ENCODE measurements at places on chromosomes 3 and 15. TPM values are rescaled to one million over a fixed set of nuclear protein-coding genes. Genes with fewer than 3 reads are reported as not detected.
A peak's percentile ranks its signal among the peaks of the same experiment; 100 is the strongest.

DNA sequence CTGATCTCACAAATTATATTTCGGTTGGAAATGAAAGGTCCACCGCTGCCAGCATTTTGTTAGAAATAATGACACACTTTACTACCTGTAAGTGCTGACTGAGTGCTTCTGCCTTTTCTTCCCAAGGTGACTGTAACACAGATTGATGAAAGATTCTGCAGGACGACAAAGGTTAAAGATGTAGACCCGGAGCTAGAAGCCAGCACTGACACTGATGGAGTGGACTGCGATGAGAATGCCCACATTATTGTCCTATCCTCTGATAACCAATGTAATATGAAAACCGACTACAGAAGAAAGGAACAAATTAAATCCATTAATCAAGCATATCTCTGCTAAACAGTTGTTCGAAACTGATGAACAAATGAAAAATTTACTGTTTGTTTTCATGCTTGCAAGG is 666.5 kb downstream of the GBE1 start:
- DNase-seq, result no peak

DNA sequence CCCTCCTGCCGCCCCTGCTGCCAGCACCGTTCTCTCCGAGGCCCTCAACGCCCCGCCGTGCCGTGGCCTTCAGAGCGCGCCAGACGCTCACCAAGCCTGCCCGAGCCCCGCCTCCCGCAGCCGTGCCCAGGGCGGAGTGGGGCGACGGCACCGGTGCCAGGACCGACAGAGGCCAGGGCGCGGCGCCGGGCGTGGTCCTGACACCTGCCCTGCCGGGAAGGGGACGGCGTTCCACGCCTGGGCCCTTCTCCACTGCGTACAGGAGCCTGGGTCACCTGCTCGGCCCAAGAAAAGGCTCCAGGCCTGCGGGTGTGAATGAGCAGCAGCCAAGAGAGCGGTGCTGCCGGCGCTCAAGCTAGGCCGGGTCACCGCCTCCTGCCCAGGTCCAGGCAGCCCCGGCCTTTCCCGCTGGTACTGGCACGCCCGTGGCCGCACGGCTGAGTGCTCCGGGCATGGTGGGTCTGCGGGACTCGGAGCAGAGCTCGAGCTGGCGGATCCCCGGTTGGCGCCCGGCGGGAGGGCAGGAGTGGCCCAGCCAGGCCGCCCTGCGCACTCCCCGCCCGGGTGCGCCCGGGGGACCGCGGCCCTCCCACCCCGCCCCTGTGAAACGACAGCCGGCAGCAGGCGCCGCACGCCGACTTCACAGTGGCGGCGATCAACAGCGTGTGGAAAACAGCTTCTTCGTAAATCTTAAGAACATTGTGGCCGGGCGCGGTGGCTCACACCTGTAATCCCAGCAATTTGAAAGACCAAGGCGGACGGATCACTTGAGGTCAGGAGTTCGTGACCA is 4.2 kb downstream of the OCA2 start:
- no peak for DNase-seq

DNA sequence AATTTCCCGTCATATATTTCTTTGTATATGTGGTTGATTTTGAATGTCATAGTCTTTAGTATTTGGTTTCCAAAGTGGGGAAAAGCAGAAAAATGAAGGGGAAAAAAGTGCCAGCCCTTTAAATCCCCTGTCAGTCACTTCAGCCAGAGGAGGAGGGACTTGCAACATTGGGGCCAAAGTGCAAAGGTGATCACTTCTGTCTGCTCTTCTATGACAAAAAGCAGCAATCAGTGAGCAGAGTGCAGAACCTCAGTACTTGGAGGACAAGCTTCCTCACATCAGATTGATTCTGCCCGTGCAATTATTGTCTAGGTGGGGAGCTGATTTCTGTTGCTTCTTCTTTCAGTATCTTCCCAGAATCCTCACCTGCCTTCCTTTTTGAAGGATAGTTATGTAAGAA is 60.0 kb downstream of the STT3B start:
- no peak for DNase-seq

DNA sequence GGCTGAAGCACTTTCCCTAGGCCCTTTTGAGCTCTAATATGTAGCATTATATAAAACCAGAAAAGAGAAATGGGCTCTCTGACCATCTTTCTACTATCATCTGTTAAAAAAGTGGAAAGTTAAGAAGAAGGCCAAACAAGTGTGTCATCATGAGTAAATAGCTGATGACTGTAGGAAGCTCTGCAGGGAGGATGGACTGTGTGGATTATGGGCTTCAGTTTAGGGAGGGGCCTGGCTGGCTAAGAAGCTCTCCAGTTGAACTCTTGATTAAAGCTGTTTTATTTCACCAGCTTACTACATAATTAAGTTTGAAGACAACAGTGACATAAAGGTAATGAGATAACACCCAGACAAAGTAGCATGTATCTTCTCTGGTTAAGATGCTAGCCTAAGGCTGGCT is 30.6 kb downstream of the INTS14 start:
- DNase-seq, result no peak

GRCh38 chr3:89787485-89787884 is 680.1 kb downstream of the EPHA3 start:
- DNase-seq, result no peak

The GOLGA6L4 gene
- 0.57 TPM for total RNA-seq

GRCh38 chr3:14119651-14120050 is 5.0 kb downstream of the CHCHD4 start:
- no peak for DNase-seq

DNA sequence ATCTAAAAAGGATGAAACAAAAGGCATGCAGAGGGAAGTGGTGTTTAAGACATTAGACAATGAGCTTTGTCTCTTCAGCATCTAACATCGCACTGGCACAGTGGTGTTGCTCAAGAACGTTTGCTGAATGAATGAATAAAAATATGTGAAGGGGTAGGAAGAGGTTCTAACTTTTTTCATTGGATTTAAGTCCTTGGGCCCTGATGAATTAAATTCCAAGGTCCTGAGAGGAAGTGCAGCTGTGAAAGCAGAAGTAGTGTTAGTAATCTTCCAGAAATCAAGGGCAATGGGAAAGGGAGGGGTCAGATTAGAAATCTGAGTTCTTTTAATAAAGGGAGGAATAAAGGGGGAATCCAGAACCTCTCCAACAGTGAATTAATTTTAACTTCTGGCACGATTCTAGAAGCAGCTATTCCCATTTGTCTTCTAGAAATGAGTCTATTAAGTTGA is 29.6 kb downstream of the TLNRD1 start:
- no peak for DNase-seq

GRCh38 chr3:186094271-186094670 is 14.6 kb downstream of the ETV5 start:
- DNase-seq, result no peak

DNA sequence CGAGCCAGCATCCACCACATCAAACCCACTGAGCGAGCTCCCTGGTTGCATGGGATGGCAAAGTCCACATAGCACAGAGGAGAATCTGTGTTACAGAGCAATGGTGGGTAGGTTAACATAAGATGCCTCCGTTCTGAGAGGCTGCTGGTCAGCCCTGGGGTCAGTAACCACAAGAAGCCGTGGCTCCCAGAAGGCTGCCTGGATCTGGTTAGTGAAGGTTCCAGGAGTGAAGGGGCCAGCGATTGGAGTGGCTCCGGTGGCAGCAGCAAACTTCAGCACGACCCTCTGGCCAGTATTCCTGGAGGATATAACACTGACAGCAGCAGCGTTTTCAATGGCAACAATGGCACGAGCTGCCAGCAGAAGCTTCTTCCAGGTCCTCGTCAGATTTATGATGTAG is 18.4 kb upstream of the PIGZ start:
- DNase-seq, result no peak

The FBN1 gene
- total RNA-seq, result 41.0 TPM

DNA sequence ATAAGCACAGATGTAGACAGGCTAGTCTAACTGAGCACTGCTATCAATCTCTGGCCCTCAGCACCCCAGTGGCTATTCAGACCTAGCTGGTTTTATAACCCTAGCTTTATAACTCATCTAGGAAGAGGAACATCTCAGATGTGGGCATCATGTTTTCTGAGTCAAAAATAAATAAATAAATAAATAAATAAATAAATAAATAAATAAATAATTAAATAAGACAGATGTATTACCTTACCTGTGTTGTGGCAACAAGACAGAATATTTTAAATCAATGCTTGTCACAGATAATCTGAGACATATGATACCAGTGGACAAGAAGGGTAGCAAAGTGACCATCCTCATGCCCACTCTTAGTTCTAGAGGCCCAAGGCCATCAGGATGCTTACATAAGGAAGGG is 52.2 kb downstream of the EFHB start:
- DNase-seq, result no peak

GRCh38 chr3:140842984-140843649 is 98.5 kb upstream of the SLC25A36 start:
- no peak for DNase-seq

The LRRC49 gene
- total RNA-seq, result 70.9 TPM

DNA sequence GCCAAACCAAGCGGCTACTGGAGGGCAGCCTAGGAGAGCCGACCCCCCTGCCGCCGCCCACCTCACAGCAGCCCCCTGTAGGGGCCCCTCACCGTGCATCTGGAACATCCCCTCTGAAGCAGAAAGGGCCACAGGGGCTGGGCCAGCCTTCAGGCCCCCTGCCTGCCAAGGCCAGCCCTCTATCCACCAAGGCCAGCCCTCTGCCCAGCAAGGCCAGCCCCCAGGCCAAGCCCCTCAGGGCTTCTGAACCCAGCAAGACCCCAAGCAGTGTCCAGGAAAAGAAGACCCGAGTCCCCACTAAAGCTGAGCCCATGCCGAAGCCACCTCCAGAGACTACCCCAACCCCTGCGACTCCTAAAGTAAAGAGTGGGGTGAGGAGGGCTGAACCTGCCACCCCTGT is 23.5 kb upstream of the APEH start:
- DNase-seq, result no peak

DNA sequence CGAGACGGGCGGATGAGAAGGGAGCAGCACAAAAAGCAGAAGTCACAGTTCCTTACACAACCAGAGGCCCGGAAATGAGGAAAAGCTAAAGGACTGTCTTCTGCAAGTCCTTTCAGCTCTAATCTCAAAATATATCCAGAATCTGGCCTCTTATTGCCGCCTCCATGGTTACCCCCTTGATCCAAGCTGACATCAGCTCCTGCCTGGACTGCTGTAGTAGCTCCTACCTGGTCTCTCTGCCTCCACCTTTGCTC is 324.0 kb upstream of the ROPN1 start:
- no peak for DNase-seq

The RRP9 gene
- 7.7 TPM for total RNA-seq

DNA sequence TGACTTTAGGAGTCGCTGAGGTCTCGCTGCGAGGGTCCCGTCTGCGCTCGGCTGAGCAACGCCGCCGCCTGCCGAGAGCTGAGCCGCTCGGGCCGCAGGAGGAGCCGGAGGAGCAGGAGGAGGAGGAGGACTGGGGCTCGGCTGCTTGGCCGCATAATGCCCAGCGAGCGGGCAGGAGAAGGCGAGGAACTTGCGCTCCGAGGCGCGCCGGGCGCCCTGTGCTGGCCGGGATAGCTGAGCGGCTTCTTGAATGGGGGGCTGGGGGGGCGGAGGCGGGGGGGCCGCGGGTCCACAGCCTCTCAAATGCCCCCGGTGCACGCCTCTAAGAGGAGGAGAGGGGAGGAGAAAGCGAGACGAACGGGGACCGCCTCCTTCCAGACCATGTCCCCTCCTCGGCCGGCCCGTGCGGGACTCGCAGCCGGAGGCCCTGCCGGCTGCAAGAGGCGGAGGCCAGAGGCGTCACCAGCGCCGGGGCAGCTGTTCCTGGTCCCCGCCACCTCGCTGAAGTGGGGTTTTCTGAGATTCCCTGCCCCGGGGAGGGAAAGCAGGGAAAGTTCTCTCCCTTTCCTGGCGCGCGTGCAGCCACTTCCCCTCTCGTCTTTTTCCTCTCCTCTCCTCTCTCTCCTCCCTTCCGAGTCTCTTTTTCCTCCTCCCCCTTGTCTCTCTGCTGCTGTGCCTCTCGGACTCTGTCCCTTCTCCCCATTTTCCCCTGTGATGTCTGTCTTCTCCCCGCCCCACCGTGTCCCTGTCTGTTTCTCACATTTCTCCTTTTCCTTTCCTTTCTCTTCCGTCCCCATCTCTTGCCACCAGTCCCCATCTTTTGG is at the start of gene ADAMTS9:
Gene ADAMTS9, minus strand, starts transcription at position 220 of the 824 bp plus-strand sequence. CDS start 343 bp downstream, outside the sequence.
- DNase-seq, result peak; percentile 87

- no peak for DNase-seq
These were observed 369.0 kb downstream of the SV2B start for GRCh38 chr15:91468871-91469580.

The SERPINI2 gene
- total RNA-seq, result not detected

The C3orf49 gene
- not detected for total RNA-seq

The EXD1 gene
- not detected for total RNA-seq

- DNase-seq, result no peak
These were observed 78.5 kb downstream of the KLHL25 start for GRCh38 chr15:85716261-85716660.

- no peak for DNase-seq
These were observed 353.6 kb downstream of the CNTN4 start for GRCh38 chr3:2452249-2452648.

DNA sequence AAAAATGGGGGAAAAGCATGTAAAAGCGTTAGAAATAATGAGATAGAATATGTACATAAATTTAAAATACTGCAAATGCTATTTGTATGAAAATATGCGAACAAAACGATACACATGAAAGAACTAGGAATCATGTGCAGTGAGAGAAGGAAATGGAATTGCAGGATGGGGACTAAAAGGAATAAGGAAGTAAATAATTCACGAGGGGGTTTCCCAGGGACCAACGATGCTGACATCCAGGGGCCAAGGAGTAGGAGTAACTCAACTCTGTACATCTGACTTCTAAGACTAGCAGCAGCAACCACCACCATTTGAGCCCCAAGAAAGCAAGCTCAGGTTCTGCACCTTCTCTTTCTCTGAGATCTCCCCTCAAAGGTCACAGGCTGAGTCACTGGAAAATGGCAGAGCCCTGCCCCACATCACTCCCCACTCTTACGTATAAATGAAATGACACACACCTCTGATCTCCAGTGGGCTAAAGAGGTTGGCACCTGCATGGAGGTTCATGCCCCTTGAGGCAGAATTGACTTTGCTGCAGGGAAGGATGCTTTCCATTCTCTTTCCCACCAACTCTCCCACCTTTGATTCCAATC is 100.0 kb upstream of the DLG1 start:
- no peak for DNase-seq

The GOLGA6D gene
- not detected for total RNA-seq

DNA sequence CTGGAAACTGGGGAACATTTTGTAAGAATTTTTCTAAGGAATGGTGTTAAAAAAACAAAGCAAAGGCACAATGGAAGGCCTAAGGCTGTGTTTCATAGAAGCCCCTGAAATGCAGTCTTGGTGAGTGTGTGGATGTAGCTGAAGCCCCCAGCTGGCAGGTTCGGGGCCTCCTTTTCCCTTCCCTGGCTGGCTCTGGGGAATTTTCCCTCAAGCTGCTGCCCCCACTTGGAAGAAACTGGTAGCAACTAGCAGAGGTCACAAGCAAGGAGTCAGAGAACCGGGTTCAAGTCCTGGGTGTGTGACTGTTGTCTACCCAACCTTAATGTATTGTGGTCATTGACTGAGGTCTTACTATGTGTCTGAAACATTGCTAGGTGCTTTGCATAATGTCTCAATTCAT is 85.3 kb upstream of the MYZAP start:
- DNase-seq, result no peak

The GP9 gene
- not detected for total RNA-seq

The ABHD17C gene
- 7.5 TPM for total RNA-seq
